Adrenal gland (tissue), 19 donors: ENCODE measurements at places on chromosomes 7 and 10. TPM values are rescaled to one million over a fixed set of nuclear protein-coding genes. Genes with fewer than 3 reads are reported as not detected.

Gene GPRIN2
- not detected for total RNA-seq

Gene C10orf120
- total RNA-seq: not detected

Gene CALML5
- total RNA-seq: not detected

GRCh38 chr7:122790132-122790531, 87.4 kb upstream of the RNF148 start:
- H3K4me1 ChIP-seq: no peaks in the 10 kb centered on the region
- H3K27ac ChIP-seq: no peak overlapping the region
- peak; percentile 28 for DNase-seq
- no peak overlapping the region for H3K4me3 ChIP-seq
- no peaks in the 10 kb centered on the region for H3K27me3 ChIP-seq
- no peaks in the 10 kb centered on the region for H3K36me3 ChIP-seq

DNA sequence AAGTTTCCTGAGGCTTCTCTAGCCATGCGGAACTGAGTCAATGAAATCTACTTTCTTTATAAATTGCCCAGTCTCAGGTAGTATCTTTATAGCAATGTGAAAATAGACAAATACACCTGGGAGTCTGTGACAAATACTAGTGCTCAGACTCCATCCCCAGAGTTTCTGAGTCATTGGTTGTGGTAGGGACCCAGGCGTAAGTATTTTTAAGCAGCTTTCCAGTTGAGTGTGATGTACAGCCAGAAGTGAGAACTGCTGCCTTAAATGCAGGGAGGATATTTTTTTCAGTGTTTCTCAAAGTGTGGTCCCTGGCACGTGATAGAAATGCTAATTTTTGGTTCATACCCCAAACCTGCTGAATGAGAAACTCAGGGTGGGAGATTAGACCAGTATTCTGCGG, 121.7 kb downstream of the SORCS3 start:
- no peaks in the 10 kb centered on the region for H3K36me3 ChIP-seq
- DNase-seq: no peak
- H3K4me1 ChIP-seq: no peaks in the 10 kb centered on the region
- H3K27me3 ChIP-seq: no peaks in the 10 kb centered on the region
- H3K27ac ChIP-seq: no peak overlapping the region

- H3K27me3 ChIP-seq: peaks cover 5% of the 10 kb centered on the region
- no peaks in the 10 kb centered on the region for H3K4me1 ChIP-seq
- no peaks in the 10 kb centered on the region for H3K36me3 ChIP-seq
Measured at GRCh38 chr10:125231116-125231812, 70.9 kb upstream of the CTBP2 start.
